Islet precursor cell (in vitro differentiated cells): ENCODE measurements at places on chromosomes 2 and 18.

DNA sequence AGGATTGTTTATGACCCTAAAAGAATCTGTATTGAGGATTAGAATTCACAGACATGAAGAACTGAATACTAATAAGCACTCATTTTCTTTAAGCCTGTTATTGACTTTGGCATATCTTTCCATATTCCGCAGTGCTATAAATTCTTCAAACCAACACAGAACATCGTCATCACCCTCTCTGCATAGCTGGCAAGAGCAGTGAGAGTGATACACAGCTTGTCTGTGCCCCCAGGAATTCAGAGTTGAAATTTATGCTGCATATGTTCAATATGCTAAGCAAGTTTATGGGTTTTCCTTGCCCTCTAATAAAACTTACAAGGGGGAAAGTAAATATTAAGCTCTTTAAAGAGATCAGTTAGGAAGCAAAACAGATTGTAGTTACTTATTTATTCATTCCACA lies 32.7 kb downstream of the CTLA4 start:
- DNase-seq = no peak

- no peak for DNase-seq
Observed at GRCh38 chr2:12928775-12929401, 212.2 kb downstream of the TRIB2 start.

DNA sequence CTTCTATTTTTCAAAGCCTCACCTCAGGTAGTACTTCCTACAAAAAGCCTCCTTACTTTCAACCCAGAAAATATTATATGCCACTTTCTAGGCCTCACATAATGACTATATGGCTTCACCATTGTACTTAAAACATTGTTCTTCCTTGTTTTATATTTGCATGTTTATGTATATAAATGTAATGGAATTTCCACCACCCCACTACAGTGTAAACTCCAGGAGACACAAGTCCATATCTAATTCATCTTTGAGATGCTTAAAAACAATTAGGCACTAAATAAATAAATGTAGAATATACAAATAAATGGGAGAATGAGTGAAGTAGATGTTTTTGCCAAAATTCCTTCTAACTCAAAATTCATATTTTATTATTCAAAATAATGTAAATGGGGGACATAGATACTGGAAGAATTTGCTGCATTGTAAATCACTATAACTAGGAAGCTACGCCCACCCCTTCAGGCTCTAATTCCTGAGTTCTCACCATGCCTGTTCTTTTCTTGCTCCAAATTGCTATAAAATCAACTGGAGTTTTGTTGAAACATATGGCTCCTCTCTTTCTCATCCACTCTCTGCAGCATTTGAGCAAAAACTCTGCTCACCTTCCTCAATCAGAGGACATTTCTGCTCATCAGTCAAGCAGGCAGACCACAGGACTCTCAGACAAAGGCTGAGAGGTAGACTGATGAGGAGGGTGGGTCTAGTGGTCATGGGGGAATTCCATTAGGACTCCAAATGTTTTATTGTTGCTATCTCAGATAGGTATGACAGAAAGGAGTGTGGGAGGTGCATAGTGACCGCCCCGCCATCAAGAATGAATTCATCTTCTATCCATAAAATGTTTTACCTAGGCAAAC lies 243.0 kb downstream of the HNMT start:
- no peak for DNase-seq

DNA sequence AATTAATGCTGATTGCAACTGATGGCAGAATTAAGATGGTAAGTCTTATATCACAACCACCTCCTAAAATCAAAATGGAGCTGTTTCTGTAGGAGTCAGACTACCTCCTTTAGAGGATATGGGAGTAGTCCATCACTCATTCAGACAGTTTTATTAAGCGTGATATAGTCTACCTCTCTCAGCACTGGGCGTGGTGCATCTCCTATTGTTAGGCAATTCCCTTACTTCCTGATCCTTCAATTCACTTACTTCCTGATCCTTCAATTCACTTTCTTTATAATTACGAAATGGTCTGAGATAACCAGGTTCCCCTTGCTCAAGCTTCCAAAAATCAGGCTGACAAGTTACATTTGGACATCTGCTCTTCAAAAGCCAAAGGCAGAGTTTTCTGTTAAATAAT lies 31.9 kb downstream of the ATP8B1 start:
- no peak for DNase-seq

- DNase-seq = no peak
Observed at GRCh38 chr2:54295911-54296310, 39.9 kb upstream of the TSPYL6 start.

DNA sequence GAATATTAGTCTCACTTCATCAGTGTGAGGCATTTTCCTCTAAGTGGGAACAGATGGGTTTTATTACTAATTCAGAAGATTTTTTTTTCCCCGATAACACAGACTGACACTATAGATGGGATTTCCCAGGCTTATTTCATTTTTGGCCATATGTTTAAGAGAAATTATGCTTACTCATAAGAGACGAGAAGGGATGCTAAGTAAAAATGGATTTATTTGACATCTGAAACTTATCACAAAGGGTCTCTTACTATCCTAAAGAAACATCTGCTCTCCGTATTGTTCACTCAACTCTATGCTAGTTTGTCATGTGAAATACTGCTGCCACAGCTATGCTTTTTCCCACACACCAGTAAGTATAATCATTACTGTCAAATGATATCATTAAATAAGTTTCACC lies 1476.3 kb downstream of the LRP1B start:
- DNase-seq = no peak

GRCh38 chr2:240793313-240794177 lies 26.5 kb downstream of the KIF1A start:
- no peak for DNase-seq

DNA sequence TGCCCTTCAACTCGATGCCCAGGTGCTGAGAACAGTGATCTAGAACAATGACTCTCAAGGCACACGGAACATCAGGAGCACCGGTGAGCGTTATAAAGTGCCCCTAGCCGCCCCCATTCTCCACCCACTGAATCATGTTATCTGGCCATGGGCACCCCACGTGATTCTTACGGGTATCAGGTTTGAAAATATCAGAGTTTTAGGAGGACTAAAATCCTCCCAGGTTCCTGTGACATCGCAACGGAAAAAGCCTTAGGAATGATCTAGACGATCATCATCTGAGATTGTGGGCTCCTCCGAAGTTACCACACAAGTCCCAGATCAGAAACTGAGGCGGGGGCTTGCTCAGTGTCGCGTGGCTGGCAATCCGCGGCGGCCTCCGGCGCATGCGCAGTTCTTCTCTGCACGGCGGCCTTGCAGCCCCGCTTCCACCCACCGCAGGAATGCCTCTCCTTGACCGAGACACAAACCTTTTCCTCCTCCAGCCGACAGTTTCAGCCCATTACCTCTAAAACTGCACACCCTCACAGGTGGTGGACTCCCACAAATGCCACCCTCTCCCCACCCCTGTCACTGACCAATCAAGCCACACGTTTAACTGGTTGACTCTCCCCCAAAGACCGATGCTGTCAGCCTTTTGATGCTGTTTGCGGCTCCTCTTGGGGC lies 5.8 kb upstream of the MRPL33 start:
- no peak for DNase-seq

GRCh38 chr2:196586511-196586991 lies 53.0 kb upstream of the CCDC150 start:
- no peak for DNase-seq

DNA sequence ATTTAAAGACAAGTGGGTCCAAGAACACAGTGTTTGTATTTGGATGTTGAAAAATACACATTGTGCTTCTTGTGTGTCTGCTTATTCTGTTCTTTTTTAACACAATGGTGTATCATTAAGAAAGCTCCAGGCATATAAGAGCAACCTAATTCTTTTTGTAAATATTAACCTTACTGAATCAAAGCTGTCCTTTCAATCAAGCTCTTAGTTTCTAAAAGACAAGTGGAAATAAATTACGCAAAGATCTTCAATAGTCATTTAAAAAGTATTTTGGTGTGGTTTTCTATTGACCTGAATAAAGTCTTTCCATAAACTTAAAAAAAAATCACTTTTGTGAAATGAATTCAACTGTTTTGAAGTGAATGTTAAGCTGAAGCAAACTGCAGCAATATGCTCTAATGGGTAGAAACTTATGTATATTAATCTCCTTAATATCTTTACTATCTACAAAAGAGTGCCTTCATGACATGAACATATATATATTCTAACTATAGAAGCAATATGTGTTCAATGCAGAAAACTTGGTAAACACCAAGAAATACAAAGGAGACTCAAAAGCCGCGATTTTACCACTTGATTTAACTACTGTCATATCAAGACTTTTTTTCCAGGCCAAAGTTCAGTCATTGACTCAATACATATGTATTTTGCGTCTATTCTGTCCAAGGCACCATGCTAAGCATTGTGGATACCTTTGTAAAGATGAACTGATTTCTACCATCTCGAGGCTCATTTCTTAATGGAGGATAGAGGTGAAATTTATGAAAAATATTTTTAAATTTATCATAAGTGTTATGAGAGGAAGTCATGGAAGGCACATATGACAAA lies 97.7 kb downstream of the ARHGAP15 start:
- DNase-seq = no peak

DNA sequence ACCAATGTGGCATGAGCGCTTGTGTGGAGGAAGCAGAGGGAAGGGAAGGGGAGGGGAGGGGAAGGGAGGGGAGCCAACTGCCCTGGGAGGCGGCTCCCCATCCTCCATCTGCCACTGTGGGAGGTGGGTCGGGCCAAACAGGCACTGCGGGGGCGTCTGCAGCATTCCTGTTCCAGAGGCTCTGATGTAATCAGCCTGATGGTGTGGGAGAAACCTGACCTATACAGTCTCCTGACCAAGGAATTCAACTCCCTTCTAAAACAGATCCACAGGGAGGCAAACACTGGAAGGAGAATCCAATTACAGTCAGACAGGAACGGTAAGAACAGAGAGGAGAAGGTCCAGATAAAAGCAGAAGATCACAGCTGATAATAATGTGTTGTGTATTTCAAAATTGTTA lies 88.8 kb downstream of the CD8B2 start:
- DNase-seq = peak; percentile 96

DNA sequence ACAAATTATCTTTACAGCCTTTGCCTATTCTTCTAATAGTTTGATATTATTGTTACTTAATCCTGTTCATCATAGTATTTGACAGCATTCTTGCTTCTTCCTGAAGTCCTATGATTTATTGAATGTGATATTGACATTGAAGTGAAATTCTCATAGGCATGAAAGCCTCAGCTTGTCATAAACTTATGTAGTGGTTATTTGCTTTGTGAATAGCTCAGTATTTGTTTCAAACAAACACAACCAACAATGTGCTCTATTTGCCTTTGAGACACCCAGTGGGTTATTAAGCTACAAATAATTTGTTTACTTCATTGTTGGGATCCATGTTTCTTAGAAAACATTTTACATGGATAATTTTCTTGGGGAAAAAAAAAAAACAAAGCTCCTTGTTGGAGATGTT lies 57.2 kb downstream of the TTC39C start:
- DNase-seq = no peak

GRCh38 chr2:182946958-182947369 lies 80.5 kb upstream of the FRZB start:
- DNase-seq = no peak

DNA sequence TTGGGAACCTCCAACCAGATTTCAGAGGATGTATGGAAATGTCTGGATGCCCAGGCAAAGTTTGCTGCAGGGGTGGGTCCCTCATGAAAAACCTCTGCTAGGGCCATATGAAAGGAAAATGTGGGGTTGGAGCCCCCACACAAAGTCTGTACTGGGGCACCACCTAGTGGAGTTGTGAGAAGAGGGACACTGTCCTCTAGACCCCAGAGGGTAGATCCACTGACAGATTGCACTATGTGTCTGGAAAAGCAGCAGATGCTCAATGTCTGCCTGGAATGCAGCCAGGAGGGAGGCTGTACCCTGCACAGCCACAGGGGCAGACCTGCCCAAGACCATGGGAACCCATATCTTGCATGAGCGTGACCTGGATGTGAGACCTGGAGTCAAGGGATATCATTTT lies 573.7 kb upstream of the NXPH2 start:
- no peak for DNase-seq

DNA sequence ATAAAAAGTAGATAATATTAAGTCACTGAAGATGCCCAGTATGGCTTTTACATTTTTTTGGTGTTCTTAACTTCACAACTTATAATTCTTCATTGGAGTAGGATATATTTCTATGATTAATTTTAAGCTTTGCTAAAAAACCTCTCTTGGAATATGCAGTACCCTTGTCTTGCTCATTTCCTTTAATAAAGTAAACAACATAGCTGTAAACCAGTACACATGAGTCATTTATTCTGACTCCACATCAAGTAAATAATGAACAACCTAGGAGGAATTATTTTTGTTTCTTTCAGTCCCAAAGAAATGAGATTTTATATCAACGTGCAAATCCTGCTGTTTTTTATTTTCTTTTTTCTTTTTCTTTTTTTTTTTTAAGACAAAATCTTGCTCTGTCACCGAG lies 869.1 kb downstream of the CNTNAP5 start:
- DNase-seq = no peak

DNA sequence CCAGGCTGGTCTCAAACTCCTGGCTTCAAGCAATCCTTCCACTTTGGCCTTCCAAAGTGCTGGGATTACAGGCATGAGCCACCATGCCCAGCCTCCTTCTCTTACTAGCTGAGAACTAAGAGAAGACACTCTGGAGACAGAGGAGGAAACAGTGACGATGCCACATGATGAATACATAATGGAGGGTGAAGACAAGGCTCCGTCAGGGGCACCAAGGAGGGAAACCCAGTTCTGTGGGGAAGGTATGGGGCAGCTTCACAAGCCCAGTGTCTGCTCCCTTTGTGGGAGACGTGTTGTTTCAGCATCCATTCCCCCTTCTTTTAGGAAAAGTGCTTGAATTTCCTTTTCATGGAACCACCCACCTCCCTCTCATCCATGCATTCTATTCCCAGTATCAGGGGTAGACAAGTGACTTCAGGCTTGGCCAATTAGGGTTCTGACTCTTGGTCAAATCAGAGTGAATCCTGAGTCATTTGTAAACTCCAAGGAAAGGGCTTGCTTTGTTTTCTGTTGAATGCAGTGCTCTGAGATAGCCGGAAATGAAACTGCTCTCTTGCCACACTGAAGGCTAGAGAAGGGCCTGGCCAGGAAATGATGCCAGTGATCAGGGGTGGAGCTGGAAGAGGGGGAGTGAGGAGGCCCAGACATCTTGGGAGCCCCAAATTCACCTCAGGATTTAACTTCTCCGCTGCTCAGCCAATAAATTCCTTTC lies 23.7 kb downstream of the TMEM127 start:
- DNase-seq = no peak

DNA sequence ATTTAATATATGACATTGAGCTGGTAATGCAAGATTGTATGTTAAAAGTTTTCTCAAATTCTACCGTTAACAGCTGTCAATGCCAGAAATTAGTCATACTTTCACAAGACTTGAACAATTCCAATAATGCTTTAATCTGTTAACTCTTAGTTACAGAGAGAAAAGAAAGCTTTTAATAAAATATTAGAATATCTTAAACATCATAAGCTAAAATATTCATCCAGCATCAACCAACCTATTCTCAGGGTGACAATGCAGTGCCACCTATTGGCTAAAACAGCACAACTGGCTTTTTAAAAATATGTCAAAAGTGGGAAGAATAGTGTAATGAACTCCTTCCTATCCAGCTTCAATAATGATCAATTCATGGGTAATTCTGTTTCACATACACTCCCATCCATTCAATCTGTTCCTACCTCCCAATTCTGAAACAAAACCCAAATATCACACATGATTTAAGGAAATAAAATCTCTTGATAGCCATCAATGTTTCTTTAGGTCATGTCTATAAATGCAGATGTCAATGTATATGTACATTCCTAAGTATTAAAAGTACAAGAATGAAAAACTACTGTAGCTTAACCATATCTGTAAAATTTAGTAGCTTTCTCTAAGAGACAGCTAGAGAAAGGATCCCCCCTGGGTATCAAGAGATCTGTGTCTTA lies 79.8 kb upstream of the CCDC141 start:
- DNase-seq = no peak
